ENCODE measurements at places on chromosomes 4 and X. TPM values are rescaled to one million over a fixed set of nuclear protein-coding genes. Genes with fewer than 3 reads are reported as not detected.

DNA sequence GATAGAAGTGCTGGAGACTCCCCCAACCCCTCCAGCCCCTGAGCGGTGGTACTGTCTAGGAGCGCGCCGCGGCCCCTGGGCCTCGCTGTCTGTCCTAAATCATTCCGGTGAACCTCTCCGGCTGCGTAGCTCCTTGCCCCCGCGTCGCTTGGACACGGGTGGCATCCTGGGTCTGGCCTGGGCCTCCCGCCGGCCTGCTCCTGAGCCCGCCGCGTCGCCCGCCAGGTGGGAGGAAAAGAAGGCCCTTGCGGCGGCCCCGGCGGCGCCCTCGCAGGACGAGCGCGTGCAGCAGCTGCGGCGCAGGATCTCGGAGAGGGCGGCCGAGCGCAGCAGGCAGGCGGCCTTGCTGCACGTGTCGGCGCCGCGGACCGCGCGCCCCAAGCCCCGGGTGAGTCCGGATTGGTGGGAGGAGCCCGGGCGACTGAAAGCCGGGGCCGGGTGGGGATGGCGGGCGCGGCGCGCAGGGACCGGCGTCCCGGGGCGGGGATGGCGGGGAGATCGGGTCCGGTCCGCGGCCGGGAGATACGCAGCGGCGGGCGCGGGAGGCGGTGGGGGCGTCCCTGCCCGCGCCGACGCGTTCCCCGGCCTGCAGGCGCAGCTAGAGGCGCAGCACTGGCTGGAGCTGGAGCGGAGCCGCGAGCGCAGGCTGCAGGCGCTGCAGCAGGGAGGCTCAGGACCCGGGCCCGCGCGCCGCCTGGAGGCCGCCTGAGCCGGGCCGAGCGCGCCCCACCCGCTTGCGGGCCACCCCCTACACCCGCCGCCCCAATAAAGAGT, 6.5 kb upstream of the RNF4 start:
- peak; percentile 69 for DNase-seq
- peaks cover 16% of the 10 kb centered on the region for H3K4me1 ChIP-seq
- no peaks in the 10 kb centered on the region for H3K27me3 ChIP-seq

Gene SLC6A14
- not detected for polyA plus RNA-seq

DNA sequence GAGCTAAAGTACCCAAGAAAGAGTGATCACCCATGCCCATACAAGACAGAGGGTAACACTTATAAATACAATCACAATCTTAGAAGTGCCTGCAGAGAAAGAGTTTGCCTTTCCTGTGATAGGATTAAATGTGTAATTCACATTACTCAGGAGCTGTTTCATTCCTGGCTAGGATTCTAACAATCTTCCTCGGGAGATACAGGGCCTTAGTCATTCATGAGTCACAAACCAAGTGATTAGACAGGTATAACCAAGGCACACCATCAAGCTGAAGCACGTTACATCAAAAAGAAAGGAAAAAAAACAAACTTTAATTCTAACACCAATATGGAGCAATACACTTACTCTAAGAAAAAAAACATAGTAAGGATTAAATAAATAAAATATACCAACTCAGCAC, 14.9 kb downstream of the ABCG2 start:
- DNase-seq: no peak
- no peaks in the 10 kb centered on the region for H3K36me3 ChIP-seq
- H3K4me1 ChIP-seq: no peaks in the 10 kb centered on the region
- no peak overlapping the region for H3K27ac ChIP-seq
- H3K27me3 ChIP-seq: no peaks in the 10 kb centered on the region

DNA sequence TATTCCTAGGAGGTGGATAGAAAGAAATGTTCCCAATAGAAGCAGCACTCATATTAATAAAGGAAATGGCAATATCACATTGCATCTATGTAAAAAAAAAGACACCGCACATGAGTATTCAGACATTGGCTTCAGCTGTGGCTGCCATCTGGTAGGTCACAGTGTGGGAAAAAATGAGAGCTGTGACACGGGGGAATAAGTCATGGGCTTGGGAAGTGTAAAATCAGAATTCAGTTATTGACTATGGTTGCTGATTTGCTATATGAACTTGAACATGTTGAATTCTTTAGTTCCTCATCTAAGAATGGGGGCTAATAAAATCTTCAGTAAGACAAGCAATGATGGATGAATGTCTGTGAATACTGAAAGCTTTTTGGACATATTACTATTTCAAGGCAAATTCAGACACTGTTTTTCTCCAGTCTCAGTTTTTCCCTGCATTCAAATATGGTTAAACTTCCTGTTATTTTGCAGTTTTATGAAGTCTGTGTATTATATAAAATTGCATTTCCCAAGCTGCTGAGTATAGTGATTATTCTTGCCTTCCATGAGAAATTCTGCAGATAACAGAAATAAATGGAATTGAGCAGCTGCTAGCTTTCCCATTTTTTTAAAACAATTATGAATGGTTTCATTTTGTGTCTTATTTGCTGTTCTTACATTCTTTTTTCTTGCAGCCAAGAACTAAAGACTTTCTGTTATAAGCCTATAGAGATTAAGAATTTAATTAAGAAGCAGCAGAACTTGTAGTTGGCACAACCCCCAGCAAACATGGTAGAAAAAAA, 221.0 kb downstream of the ANKRD50 start:
- H3K4me3 ChIP-seq: no peak overlapping the region
- H3K27me3 ChIP-seq: no peaks in the 10 kb centered on the region
- no peaks in the 10 kb centered on the region for H3K36me3 ChIP-seq
- DNase-seq: no peak
- H3K27ac ChIP-seq: no peak overlapping the region

- DNase-seq: no peak
- no peaks in the 10 kb centered on the region for H3K36me3 ChIP-seq
- no peaks in the 10 kb centered on the region for H3K4me1 ChIP-seq
- H3K4me3 ChIP-seq: no peak overlapping the region
- no peak overlapping the region for H3K27ac ChIP-seq
These were observed 78.0 kb downstream of the GUCY2F start for GRCh38 chrX:109403922-109404321.

DNA sequence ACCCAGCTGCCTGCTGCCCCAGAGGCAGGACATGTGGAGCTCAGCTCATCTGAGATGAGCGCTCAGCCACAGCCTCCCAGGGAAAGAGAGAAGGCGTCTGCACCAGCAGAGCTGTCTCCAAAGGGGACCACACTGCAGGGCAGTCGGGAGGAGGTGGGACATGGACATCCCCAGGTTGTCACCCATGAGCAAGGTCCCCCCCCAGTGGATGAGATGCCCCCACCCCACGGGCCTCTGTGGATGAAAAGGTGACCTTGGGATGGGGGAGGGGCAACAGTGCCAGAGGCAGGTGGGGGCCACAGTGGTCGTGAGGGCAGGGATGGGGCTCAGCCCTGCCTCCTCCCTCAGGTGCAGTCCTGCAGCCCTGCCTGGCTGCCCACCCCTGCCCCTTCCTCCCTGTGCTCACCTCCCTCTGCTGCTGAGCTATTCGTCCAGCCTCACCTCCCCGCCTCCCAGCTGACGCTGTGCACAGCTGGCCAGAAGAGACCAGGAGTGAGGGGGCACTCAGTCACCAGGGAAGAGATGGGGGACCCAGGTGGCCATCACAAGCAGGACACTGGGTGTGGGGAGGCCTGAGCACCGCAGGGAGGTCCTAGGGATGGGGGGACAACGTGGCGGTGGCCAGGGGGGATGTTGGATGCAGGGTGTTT, 9.3 kb downstream of the NKX1-1 start:
- H3K27ac ChIP-seq: no peak overlapping the region
- no peak for DNase-seq
- H3K27me3 ChIP-seq: no peaks in the 10 kb centered on the region
- H3K36me3 ChIP-seq: peaks cover 10% of the 10 kb centered on the region
- no peaks in the 10 kb centered on the region for H3K4me1 ChIP-seq

GRCh38 chrX:31374786-31375185, 302.9 kb upstream of the FTHL17 start:
- no peak overlapping the region for H3K4me3 ChIP-seq
- no peak for DNase-seq

Gene CSAG1
- not detected for polyA plus RNA-seq

- no peak overlapping the region for H3K4me3 ChIP-seq
- DNase-seq: no peak
These were observed 280.2 kb upstream of the SLC7A11 start for GRCh38 chr4:138522366-138522765.

Measured in CD4-positive, alpha-beta memory T cell (primary cell).